ENCODE measurements at places on chromosomes 5 and 9.
A peak's percentile ranks its signal among the peaks of the same experiment; 100 is the strongest.

GRCh38 chr9:13447843-13448422 is 168.4 kb upstream of the MPDZ start:
- peak; percentile 90 for DNase-seq

DNA sequence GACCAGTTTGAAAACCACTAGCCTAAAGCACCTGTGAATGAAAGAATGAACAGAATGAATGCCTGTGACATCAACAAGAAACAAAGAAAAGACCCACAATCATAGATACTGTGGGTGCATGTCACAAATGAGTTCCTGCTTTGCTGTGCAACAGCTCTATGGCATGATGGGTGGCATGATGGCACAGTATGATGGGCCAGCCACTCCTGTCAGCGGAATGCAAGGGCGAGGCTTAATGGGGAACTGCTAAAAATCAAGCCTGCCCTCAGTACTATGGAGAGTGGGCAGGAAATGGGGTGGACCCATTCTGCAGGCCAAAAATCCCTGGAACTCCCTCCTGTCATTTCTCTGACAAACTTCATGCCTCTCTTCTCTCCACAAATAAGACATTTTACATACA is 89.0 kb downstream of the DCP2 start:
- DNase-seq = no peak

DNA sequence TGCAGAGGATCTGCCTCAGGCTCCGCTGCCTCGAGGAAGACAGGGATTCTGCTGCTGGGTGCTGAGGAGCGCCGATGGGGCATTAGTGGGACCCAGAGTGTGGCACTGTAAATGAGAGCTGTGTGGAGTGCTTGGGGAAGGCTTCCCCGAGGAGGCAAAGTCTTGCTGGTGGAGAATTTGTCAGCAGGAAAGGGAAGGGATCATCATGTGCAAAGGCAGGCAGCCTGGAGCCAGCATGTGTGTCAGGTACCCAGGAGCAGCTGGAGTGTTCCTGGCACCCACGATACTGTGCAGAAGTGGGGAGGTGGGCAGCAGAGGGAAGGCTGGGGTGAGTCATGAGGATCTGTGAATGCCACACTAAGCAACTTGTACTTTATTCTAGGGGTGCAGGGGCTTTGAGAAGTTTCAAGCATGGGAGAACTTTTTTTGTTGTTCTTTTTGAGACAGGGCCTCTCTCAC is 12.3 kb downstream of the B4GALT7 start:
- DNase-seq = no peak

GRCh38 chr5:54526604-54527288 is 9.2 kb downstream of the SNX18 start:
- DNase-seq = no peak

DNA sequence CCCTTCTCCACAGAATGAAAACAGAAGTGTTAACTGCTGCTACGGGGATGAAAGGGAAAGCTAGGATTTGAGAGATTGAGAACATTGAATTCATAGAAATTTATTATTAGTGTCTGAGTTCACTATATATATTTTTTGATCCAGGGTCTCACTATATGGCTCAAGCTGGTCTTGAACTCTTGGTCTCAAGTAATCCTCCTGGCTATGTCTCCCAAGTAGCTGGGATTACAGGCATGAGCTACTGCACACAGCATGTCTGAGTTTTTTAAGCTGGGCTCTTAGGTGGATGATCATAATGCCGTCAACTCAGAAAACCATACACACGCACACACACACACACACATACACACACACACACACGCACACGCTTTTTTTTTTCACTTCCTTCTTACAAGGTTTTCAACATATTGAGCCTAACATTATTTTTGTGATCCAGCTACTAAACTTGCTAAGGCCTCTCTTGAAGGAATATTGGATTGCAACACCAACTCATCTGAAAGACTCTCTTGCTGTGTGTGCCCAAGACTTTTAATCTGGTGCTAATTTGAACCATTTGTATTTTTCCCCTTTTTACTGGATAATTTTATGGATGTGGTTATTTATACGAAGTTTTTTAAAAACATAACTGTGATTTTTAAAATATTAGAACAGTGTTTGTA is 1045.4 kb downstream of the DTWD2 start:
- DNase-seq = no peak

GRCh38 chr5:63131626-63132285 is 553.1 kb downstream of the LRRC70 start:
- no peak for DNase-seq

- no peak for DNase-seq
These were observed 6.0 kb downstream of the EIF4E1B start for GRCh38 chr5:176636426-176636825.

- no peak for DNase-seq
These were observed 9.1 kb downstream of the NIPAL4 start for GRCh38 chr5:157469073-157469472.

- no peak for DNase-seq
These were observed 974.2 kb upstream of the C9orf72 start for GRCh38 chr9:28547527-28547926.

DNA sequence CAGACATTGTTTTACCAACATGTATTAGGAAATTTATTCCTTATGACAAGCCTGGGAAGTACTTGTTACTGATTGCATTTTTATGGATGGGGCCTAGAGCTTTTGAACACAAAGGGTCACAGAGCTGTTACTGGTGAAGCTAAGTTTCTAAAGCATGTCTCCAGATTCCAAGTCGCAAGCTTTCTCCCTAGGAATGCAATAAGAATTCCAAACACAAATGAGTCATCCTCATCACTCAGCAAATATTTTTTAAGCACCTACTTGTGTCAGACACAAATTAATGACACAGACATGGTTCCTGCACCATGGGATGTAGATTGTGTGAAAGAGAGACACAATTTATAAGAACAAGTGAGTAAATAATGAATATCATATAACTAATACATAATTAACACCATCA is 11.0 kb upstream of the SH3RF2 start:
- DNase-seq = no peak

- DNase-seq = no peak
These were observed 73.8 kb upstream of the IFNE start for GRCh38 chr9:21555911-21556310.

- no peak for DNase-seq
These were observed 9.3 kb upstream of the TRIM36 start for GRCh38 chr5:115179030-115179393.

- DNase-seq = no peak
These were observed 368.1 kb upstream of the GRIA1 start for GRCh38 chr5:153122403-153122802.

DNA sequence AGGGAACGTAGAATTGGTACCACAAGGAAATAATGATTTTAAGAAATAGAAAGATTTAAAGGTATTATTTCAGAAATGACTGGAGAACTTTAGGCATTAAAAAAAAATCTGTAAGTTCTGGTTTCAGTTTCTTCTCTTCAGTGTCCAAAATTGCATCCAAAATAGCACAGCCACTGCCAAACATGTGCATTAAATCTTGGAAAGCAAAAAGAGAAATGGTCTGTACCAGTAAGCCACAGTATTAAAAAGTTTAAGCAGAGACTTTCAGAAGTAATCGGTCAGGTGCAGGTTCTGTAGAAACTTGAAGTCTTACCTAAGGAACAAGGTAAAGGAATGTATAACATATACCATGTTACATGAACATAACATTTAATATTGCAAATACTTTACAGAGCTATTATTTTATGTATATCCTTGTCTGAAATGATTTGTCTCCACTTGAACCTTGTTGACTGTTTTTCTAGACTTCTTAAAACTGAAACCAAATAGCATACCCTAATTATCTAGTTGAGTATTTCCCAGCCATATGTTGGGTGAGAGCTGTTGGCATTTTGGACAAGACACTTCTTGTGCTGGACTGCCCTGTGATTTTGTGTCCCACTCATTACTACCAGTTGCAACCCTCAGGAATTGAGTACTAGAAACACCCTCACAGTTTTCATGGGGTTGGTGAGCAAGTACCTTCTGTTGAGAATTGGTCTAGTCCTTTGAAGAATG is 32.1 kb downstream of the NIPBL start:
- no peak for DNase-seq

DNA sequence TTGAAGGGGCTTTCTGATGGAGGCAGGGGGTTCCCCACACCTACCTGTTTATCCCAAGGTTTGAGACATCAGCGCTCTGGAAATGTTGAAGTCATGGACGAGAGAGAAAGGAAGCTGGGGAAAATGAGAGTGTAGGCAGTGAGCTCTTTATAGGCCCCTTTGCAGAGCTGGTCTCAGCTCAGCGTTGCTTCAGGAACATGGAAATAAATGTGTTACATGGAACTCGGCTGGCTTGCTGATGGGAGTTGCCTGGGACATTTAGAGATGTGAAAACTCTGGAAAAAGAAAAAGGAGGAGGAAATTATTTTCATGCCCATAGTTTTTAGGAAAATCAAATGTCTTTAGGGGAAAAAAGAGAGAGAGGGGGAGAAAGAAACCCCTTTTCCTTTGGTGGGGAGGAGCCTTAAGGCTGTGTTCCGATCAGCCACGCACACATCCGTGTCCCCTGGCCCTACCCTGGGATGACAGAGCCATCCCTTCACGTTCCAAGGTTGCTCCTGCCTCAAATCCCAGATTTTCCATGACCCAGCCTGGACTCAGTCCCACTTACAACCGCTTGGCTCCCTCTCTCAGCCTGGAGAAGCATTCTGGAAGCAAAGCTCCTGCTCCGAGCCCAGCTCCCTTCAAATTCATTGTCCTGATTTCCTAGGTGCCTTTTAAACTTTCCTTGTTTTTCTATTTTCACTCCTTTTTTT is 78.3 kb downstream of the COL27A1 start:
- DNase-seq = no peak

- DNase-seq = peak; percentile 91
These were observed 369.9 kb downstream of the DNAH5 start for GRCh38 chr5:13574574-13574973.

GRCh38 chr5:173714551-173715428 is 98.3 kb upstream of the BOD1 start:
- DNase-seq = no peak

DNA sequence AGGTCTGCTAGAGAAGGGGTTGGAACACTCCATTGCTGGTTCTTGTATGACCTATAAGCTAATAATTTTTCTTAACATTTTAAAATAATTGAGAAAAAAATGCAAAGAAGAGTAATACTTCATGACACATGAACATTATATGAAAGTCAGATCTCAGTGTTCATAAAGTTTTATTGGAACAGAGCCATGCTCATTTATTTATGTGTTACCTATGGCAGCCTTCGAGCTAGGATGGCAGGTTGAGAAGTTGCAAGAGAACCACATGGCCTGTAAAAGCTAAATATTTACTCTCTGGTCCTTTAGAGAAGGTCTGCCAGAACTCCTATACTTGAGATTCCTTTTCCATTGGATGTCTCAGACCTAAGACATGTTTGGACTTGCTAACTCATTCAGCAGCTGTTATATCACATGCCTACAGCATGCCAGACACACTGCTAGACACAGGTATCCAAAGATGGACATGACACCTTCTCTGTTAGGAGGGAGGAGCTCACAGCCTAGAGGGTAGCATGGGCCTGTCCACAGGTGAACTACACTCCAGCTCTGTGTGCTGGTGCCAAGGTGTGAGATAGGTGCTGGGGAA is 304.3 kb downstream of the ARHGAP26 start:
- DNase-seq = peak; percentile 39

DNA sequence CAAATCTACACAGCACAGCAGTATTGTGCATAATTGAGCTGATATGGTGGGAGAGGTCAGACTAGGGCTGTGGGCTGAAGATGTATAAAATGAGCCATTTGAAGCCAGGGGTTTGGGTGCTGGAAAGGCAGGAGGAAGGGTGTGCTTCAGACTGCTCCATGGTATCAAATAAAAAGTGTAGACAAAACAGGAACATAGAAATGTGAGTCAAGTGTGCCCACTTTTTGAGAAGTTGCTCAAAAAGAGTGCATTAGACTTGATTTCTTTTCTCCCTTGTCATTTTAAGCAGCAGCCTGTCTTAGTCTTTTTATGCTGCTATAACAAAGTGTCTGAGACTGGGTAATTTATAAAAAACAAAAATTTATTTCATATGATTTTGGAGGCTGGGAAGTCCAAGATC is 55.8 kb upstream of the ZFAND5 start:
- no peak for DNase-seq

DNA sequence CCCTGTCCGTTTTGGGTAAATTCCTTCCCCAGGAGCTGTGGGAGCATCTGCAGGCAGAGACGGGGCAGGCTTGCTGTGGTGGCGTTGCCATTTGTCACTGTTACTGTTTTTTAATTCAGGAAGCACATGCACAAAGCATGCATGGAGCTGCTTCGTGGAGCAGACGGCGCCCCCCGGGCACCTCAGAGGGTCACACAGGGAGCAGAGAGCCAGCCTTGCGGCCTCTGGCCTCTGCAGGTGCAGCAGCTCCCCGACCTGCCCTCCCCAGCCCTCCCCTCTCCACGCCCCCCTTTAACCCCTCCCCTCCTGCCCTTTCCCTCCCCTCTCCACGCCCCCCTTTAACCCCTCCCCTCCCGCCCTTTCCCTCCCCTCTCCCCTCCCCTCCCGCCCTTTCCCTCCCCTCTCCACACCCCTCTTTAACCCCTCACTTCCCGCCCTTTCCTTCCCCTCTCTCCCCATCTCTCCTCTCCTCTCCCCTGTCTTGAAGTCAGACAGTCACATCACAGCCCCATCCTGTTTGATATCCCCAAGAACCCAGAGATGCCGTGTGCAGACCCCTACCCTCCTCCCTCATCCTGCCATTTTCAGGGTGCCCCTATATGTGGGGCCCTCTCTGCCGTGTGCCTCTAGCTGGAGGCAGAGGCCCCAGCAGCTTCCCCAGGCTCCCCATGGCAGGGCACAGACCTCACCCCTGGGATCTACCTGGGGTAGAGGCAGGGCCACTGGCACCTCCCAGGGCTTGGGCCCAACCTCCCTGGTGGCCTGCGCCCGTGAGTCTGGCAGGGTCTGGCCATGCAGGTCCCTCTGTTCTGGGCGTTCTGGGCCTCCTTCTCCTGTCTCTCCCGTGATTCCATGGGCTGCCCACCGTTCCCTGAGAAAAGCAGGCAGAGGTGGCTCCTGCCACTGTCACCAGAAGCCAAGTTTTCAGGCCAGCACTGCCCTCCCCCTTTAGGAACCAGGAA is 29.6 kb upstream of the UBAC1 start:
- DNase-seq = no peak

- DNase-seq = no peak
These were observed 137.9 kb downstream of the PRR16 start for GRCh38 chr5:120602033-120602432.

GRCh38 chr9:37944671-37945481 is 40.9 kb upstream of the SLC25A51 start:
- no peak for DNase-seq

- no peak for DNase-seq
These were observed 468.9 kb downstream of the PSAT1 start for GRCh38 chr9:78765861-78766260.

DNA sequence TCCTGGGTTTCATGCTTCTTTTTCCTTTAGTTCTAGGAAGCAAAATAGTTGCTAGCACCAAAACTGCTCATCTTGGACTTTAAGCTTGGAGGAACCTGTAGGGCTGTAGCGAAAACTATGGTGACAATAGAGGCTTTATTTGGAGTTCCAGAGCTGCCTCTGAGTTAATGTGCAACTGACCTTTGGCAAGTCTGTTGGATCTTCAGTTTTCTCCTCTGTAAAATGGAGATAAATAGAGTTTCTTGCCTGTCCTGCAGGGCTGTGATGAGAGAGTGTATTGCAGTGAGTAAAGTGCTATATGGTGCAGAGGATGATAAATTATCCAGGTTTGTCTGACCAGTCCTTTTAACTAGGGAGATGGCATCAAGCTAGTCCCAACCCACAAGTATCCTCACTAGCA is 417.0 kb downstream of the MAN2A1 start:
- no peak for DNase-seq

All from NCI-H446 (cell line).